ENCODE measurements at places on chromosomes 12 and 14.

DNA sequence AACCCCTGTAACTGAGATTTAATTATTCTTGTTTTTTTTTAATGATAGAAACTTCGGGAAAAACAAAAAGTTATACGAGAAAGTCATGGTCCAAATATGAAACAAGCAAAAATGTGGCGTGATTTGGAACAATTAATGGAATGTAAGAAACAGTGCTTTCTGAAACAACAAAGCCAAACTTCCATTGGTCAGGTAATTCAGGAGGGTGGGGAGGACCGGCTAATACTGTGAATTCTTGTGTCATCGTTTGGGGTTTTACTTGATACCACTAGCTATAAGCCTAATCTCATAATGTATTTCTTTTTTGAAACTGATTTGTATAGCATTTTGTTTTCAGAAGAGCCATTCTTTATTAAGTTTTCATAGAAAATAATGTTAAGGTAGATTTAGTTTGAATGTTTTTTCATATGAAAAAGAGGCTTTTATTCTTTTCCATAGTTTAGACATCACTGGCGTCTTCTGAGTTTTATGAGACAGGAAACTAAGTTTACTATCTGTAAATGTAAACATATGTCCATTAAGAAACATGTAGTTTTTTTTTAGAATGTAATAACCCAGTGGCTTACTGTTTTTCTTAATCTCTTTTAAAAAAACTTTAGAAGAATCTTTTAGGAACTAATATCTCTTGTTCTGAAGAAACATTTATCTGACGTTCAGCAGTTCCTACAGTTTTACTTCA lies 62.9 kb upstream of the ATP2A2 start:
- no peak for DNase-seq

DNA sequence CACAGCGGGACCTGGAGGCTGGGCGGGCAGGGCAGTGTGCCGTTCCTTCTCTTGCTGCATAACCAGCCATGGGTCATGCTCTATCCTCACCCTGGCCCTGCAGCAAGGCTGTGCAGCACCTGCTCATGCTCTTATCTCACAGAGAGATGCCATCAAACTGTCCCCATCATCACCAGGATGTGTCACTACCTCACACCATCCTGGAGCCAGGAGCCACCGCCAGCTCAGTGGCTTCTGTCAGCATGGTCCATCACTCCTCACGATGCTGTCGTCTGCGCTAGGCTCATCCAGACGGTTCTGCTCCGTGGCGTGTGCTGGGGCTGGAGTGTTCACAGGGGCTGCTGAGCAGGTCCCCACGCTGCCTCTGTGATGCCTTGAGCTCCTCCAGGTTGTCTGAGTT lies 77.2 kb upstream of the DYNC1H1 start:
- DNase-seq, result no peak

GRCh38 chr14:60647837-60648248 lies 1.4 kb downstream of the SIX1 start:
- DNase-seq, result no peak

DNA sequence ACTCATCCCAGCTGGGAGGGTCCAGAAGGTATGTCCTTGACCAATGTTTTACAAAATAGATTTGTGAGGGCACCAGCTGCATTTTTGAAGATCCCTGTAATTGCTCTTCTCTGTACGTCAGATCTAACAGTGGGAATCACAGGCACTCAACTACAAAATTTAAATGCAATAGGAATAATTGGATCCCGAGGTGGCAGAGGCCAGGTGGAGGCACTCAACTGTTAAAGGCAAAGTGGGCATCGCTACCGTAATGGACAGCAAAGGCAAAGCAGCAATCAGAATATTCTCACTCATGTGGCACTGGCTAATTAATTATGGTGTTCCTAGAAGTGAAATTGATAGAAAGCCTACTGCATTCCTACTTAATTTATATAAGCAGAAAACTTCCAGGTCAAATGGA lies 27.9 kb upstream of the PSMC1 start:
- no peak for DNase-seq

DNA sequence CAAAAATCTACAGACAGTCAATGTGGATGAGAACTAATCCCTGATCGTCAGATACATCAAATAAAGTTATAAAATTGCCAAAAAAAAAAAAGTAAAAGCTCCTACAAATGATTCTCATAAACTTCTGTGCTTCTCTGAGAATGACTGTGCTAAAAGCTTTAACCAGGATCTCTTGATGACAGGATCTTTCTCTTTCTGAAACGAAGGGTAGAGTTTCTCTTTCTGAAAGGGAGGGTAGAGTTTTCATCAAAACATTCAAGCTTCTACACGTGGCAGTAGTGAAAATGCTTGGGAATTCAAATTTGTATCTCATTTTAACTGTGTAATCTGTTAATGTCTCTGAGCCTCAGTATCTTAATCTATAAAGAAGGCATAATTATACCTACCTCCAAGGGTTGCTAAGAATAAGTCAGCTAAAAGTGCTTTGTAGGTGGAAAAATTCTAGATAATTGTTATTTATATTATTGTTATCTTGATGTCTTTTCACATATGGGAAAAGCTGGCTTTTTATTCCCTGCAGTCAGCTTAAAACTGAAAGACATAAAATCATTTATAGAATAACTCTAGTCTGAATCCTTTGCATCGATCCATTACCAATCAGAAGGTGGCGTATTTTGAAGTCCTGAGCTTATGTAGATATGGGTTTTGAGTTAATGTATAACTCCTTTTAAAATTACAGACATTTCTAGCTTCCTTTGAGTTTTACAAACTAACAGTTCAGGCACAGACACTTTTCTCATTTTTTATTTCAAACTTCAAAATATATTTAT lies 157.4 kb downstream of the DACT1 start:
- no peak for DNase-seq

DNA sequence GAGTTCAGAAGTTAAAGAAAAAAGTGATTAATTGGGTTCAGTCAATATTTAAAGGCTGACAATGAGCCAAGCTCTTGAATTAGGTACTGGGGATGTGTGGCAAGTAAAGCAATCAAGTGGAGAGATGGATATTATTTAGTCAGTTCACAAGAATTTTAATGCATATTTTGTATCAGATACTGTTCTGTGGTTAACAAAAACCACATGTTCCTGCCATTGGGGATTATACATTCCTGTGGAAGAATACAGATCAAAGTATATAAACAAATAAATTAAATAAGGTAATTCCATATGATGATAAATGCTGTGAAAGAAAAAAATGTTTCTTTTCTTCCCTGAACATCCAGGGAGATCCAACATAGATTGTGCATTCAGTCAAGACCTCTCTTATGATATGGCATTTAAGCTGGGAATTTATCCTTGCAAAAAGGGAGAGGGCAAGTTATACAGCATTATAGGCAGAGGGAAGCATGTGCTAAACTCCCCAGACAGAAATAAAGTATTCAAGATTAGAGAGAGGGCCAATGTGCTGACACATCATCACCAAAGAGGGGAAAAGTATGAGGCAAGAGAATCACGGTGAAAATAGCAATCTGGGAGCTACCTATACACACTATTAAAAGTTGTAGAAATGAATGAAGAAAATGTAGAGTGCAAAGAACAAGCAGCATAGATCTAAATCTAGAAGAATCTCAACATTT lies 17.6 kb upstream of the A2M start:
- no peak for DNase-seq

DNA sequence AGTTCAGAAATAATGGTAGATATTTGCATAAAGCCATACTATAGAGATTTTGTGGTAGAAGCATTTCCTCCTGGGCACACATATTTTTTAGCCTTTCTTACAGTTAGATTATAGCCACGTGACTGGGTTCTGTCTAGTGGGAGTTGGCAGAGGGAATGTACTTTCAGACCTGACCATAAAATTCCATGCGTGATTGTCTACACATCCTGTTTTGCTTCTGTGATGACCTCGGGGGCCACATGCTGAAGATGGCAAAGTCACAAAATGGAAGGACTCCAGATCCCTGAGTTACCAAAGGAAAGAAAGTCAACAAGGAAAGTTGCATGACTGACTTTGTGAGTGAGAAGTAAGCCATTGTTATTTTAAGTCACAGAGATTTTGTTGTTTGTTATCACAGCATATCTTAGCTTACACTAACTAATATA lies 14.6 kb upstream of the MIA2 start:
- no peak for DNase-seq

- DNase-seq, result no peak
These were observed 157.5 kb downstream of the C12orf75 start for GRCh38 chr12:105487963-105488362.

GRCh38 chr12:47870175-47870781 lies 34.5 kb downstream of the VDR start:
- no peak for DNase-seq

Measured in activated CD8-positive, alpha-beta memory T cell treated with anti-CD3 and anti-CD28 coated beads for 4 hours (primary cell).